ENCODE measurements at places on chromosomes 7 and 10.

- DNase-seq: no peak
These were observed 32.1 kb upstream of the RHEB start for GRCh38 chr7:151551820-151552219.

DNA sequence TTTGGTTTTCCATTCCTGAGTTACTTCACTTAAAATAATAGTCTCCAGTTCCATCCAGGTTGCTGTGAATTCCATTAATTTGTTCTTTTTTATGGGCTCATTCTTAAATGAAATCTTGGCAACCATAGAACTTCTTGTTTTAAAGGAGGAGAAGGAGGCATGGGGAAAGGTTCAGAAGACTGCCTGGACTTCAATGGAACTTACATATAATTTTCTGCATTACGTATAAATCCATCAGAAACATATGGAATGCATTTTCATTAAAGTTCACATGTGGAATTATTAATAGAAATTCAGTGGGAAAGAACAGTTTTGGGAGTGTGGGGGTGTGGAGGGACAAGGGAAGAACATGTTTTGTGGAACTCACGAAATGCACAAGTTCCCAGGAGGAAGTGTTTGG lies 176.6 kb upstream of the PRKCQ start:
- no peak for DNase-seq

DNA sequence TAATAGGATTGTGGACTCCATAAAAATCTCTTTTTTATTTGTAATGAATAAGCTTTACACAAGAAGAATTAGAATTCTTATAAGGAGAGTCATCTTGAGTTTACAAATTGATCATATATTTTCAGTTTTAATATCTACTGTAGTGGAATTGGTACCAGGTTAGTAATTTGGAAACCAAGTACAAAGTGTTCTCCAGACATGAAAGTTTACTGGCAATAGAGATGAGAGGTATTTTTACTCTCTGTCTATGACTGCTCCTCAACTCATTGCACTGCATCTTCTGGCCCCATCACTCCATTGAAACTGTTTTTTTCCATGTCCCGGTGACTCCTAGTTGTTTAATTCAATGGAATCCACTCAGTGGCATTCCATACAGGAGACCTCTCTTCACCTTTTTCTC lies 164.5 kb upstream of the SMIM30 start:
- DNase-seq: no peak

DNA sequence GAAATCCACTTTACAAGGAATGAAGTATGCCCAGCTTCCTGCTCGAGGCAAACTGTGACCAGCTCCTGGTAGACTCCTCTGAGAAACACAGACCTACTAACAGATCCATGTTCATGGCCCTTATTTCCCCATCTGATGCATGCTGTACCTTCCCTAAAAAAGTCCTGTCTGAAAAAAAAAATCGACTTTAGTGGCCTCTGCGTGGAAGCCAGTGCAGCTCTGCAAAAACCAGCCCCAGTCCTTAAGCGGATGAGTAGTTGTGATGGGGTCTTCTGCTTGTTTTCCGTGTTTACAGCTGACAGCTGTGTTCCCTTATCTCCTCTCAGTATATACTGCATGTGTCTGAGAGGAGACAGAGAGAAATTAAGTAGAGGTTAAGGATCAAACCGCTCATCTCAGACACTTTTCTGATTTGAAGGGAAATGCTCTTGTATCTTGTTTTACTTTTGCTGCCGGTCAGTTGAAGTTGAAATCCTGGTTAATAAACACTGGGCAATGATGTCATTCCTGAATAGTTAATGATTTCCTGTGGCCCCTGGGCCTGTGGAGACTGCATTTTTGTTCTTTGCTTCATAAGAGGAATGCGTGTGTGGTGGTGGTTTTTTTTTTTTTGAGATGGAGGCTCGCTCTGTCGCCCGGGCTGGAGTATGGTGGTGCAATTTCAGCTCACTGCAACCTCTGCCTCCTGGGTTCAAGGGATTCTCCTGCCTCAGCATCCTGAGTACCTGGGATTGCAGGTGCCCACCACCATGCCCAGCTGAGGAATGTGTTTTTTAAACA lies 67.6 kb downstream of the DOCK1 start:
- no peak for DNase-seq

GRCh38 chr10:42111661-42112330 lies 526.6 kb downstream of the ZNF33B start:
- no peak for DNase-seq

DNA sequence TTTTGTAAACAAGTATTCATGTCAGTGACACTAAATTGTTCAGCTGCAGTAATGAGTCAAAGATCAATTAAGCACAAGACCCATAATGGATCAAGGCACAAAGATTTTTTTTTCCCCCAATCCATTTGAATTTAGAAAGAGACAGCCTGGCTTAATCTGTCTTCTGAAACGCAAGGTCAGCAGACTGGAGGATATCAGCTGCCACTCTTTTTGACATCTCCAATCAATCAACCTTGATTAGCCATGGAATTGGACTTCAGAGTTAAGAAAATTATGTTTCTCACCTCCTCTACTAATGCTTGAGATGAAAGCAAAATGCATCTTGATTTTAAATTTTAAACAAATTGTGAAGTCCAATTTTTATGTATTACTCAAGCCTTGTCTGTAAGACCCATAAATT lies 642.4 kb upstream of the STEAP1 start:
- no peak for DNase-seq

- no peak for DNase-seq
These were observed 10.3 kb upstream of the GLI3 start for GRCh38 chr7:42247301-42247700.

- DNase-seq: no peak
These were observed 99.5 kb downstream of the VTI1A start for GRCh38 chr10:112546474-112546873.

GRCh38 chr7:46900312-46901263 lies 681.3 kb downstream of the TNS3 start:
- no peak for DNase-seq
